Testis (tissue), 5 donors: ENCODE measurements at places on chromosomes 1 and 21. TPM values are rescaled to one million over a fixed set of nuclear protein-coding genes. Genes with fewer than 3 reads are reported as not detected.

Gene MTARC1
- 0.93 TPM for total RNA-seq

Gene SH3D21
- total RNA-seq: 12.8 TPM

Gene CTSS
- 9.2 TPM for total RNA-seq

Gene PGLYRP4
- not detected for total RNA-seq

Gene ZBTB18
- total RNA-seq: 61.9 TPM

Gene TFAP2E
- total RNA-seq: 1.9 TPM

Gene SHISA4
- total RNA-seq: 48.0 TPM

Gene PKP1
- 0.50 TPM for total RNA-seq

Gene TMEM52
- 74.0 TPM for total RNA-seq

Gene C1orf53
- total RNA-seq: 7.8 TPM

Gene STYXL2
- 0.19 TPM for total RNA-seq

Gene ACKR1
- 16.6 TPM for total RNA-seq

Gene TEX35
- 69.9 TPM for total RNA-seq

Gene VTCN1
- total RNA-seq: 1.3 TPM

Gene TAL1
- 1.7 TPM for total RNA-seq

Gene HAO2
- not detected for total RNA-seq

Gene RCAN1
- total RNA-seq: 16.7 TPM

Gene MTARC2
- total RNA-seq: 56.7 TPM

Gene LCE6A
- total RNA-seq: not detected

Gene CSF3R
- 4.9 TPM for total RNA-seq

Gene MTFR1L
- 166 TPM for total RNA-seq

Gene NPL
- 21.6 TPM for total RNA-seq

Gene CFAP107
- 13.4 TPM for total RNA-seq

Gene PRAMEF7
- total RNA-seq: not detected

Gene CFHR1
- total RNA-seq: not detected

Gene AIRE
- total RNA-seq: 0.55 TPM

Gene MPZ
- 4.2 TPM for total RNA-seq

Gene UFC1
- total RNA-seq: 68.3 TPM

Gene CD52
- total RNA-seq: 3.0 TPM
